ENCODE measurements at places on chromosomes 16 and 17.

DNA sequence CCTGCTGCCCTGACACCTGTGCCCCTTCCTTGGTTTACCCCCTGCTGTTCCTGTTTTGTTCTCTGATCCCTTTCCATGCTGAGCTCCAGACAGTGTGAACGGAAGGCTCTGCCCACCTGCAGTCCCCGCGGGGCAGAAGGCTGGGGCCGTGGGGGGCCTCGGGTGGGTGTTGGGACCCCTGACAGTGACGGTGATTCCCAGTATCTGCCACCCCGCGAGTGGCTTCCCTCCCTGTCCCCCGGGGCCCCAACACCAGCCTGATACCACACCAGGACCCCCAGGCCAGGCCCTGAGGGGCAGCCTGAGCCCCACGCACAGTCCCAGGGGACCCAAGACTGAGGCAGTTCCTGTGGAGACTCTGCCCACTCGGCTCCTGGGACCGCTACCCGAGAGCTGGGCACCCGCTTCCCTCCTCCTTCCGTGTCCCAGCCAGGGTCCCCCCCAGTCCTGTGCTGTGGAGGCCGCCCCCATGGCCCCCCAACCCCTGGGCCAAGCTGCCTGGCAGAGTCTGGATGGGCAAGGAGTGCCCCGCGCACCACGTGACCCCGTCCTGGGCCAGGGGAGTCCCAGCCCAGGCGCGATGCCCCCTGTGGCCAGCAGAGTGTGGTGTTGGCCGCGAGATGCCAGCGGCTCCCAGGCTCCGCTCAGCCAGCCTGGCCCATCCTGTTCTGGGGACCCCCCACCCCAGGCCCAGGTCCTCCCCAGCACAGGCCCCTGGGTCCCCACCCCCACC is 10.0 kb upstream of the C1QTNF8 start:
- no peak for DNase-seq

DNA sequence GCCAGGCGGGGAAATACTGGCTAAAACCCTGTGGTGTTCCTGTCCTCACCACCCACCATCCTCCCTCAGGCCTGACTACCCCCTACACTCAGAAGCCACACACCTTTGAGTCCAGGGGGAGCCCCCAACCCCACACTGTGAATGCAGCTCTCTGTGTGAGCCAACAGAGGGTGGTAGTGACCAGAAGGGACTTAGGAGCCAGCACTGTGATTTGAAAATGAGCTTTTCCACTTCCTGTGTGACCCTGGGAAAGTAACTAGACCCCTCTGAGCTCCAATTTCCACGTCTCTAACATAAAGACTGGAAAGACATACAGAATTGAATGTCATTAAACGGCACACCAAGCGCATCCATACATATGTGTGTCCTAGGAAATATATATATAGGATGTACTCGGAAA is 58.7 kb downstream of the SDK2 start:
- DNase-seq: no peak

- no peak for DNase-seq
These were observed 14.7 kb downstream of the LLGL2 start for GRCh38 chr17:75539967-75540729.

DNA sequence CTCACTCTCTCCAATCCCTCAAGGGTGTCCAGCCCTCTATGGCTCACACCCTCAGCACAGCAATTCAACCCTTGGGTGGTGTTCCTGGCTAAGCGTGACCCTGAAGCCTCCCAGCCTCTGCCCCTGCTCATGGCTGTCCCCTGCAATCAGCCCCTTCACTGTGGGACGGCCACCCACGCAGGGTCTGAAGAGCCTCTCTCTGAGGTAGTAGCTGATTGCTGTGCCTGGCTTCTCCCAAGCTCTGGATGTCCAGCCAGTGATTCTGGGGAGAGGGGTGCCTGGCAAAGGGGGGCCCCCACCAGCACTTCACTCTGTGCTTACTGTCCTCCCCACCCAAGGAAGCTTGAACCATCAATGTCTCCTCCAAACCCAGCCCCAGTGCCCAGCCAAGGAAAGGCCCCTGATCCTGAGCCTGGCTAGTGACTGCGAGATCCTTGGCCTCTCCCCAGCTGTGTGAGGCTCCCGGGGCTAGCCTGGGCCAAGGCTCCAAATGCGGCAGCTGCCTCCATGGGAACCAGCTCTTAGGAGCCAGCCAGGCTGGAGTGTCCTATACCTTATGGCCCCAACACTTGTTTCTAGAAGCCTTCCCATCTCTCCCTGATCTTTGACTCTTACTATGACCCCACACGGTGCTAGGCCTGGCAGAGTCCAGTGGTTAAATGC is 9.9 kb downstream of the MTSS2 start:
- no peak for DNase-seq

GRCh38 chr17:41496803-41497484 is 7.2 kb upstream of the KRT36 start:
- no peak for DNase-seq

Data from activated B cell treated with CpG ODN at 0.5 μM for 24 hours (primary cell).